B cell (primary cell): ENCODE measurements at places on chromosomes 13 and 19.

- DNase-seq = no peak
These were observed at the start of gene NTN5 for GRCh38 chr19:48672994-48673393. TSS of gene NTN5 (minus strand) at chr19:48673017. CDS start at chr19:48670986, 2,031 bp downstream.

GRCh38 chr13:45747071-45747470 is 45.0 kb downstream of the CBY2 start:
- DNase-seq = no peak

DNA sequence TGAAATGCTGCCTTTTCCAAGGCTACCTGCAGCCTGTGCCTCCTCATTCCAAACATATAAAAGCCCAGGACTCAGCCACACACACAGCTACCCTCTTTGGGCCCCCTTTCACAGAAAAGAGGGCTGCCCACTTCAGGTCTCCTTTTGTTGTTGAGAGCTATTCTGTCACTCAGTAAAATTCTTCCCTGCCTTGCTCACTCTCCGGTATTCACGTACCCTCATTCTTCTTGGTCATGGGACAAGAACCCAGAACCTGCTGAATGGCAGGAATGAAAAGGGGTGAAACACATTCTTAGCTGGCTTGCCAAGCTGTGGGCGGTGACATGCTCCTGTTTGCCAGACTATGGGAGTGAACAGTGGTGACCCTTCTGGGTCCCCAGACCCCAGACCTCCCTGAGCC is 338.0 kb upstream of the ATXN8OS start:
- DNase-seq = no peak

DNA sequence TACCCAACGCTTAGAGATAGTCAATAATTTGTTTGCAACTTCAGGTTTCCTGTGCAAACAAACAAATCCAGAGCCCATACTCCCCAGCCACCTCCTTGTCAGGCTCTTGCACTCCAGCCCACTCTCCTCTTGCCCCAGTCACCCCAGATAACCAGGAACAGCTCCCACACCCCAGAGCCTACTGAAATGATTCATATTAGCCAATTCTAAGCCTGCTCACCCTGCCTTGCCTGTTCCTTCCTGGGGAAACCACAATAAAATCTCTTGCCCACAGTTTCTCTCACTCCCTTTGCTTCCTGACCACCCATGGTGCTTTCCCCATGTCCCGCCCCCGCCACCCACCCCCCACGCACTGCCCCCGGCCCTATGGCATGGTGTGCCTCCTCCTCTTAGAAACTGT is 3.8 kb upstream of the ACTL9 start:
- no peak for DNase-seq

DNA sequence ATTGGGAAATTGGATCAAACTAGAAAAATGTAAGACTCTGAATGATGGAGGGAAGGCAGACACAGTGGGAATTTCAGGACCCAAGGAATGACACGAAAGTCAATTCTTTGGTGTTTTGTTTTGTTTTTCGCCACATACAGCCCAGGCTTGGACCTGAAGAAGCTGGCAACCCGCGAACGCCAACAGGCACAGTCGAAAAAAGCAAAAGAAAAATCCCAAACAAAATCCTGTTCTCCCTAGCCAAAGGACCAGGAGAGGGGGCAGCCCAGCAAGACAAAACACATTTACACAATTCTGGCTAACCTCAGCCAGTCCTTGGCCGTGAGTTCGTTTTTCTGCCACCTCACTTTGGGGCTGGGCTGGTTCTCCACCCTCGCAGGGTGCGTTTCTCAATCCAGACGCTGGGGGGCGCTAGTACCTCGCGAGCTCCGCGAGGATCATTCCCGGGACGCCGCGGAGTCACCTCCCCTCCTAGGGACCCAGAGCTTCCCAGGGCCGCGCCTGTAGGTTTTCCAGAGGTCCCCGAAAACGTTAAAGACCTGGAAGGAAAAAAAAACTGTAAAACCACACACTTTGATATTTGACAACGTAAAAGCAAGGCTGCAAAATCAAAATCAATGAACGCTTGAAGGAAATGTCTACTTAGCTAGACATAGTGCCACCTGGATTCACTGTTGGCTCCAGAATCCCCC is 34.9 kb upstream of the TPM4 start:
- DNase-seq = peak; percentile 80

- no peak for DNase-seq
These were observed 198.7 kb downstream of the KCTD12 start for GRCh38 chr13:76687467-76687866.

DNA sequence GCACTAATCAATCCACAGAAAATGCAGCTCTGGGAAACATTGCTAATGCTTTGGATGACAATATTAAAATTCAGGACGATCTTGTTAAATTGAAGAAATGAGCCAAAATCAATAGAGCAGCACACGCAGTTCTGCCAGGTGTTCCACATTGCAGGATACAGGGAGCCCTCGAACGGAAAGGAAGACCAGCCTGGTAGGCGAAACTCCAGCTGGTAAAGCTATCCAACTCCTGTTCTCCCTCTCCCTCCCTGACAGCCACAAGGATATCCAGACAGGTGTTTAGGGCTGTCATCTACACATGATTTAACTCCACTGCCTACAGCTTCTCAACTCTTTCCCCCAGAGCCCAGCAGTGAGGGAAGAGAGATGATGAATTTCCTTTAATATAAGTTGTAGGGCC is 67.7 kb downstream of the EPSTI1 start:
- DNase-seq = no peak

DNA sequence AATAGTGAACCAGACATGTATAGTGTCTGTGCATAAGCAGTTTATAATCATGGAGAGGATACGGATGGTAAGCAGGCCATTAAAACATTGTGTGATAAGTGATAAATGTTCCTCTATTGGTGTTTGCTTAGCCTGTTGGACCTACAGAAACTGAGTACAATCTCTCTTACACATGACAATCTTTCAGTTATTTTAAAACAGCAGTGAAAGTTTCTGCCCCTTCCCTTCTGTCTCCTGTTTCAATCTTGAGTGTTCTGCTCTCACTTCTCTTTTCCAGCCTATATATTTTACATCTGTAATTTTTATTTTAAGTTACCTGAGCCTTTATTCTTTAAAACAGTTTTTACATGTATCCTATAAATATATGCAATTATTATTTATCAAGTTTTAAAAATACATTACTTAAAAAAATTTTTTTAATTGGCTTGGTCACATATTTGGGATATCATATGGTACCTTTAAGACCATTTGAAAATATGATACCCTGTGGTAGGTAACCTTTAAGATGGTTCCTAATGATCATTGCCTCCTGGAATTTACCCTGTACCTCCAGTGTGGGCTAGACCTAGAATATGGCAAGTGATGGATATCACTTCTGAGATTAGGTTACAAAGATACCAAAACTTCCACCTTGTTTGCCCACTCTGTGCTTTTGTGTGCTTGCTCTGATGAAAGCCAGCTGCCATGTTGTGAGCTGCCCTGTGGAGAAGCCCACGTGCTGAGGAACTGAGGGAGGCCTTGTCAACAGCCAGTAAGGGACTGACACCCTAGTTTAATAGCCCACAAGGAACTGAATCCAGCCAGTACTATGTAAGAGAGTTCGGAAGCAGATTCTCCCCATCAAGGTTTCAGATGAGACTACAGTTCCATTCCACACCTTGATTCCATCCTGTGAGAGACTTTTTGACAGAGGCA is 99.3 kb downstream of the DHRS12 start:
- peak; percentile 11 for DNase-seq

DNA sequence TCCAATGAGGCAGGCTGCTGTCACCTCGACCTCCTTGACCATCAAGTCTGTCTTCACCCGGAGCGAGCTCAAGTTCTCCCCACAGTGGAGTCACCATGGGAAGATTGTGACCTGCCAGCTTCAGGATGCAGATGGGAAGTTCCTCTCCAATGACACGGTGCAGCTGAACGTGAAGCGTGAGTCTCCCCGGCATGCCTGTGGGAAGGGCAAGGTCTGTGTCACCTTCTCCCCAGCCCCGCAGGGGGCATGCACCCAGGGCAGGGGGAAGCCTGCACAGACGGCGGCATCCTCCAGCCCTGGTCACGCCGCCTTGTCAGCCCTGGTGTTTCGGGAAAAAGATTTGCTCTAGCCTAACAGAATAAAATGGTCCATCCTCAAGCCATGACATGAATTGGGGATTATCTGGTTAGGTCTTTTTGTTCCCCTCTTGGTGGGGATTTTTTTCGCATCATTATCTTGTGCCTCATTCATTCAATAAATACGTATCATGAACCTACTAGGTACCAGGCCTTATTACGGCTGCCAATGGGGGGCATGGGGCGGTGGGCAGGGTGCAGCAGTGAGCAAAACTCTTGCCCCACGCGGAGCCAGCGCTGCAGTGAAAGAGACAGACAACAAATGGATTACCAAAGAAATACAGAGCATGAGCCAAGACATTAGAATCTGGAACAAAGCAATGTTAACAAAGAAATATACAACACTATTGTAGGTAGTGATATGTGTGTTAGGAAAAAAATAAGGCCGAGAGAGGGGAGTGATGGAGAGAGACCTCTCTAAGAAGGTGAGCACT is 7.4 kb downstream of the CD22 start:
- DNase-seq = no peak

- DNase-seq = no peak
These were observed 25.8 kb downstream of the PNPLA6 start for GRCh38 chr19:7561325-7561724.

- peak; percentile 73 for DNase-seq
These were observed 638 bp downstream of the USPL1 start for GRCh38 chr13:30618186-30618929.

DNA sequence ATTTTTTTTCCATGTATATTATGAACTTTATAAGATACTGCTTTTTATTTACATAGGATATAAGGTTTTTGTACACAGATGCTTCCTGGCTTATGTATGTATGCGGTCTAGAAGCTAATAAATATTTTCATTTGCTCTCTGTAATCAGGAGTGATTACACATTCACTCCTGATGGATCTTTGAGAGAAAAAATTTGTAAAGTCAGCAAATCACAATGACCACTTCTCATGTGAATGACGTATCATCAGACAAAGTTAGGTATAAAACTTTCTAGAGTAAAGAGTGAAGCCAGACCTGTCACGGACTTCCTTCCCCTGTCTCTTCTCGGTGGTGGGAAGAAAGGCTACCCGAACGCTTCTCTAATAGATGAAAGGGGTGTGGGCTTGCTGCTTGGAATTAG is 31.1 kb downstream of the DPY19L3 start:
- no peak for DNase-seq

DNA sequence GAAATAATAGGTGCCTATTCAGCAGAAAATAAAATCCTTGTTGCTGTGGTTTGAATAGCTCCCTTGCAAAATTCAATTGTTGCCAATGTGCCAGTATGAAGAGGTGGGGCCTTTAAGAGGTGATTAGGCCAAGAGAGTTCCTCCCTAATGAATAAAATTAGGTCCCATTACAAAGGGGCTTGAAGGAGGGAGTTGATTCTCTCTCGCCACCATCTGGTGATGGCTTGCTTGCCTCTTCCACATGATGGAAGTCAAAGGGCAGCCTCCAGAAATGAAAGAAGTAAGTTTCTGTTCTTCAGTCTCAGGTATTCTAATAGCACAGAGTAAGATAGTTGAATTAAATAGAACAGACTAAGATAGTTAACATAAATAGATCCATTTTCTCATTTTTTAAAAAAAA is 3.0 kb upstream of the EEF1AKMT1 start:
- no peak for DNase-seq

- peak; percentile 73 for DNase-seq
These were observed 9.7 kb upstream of the ARHGAP45 start for GRCh38 chr19:1057176-1057855.

DNA sequence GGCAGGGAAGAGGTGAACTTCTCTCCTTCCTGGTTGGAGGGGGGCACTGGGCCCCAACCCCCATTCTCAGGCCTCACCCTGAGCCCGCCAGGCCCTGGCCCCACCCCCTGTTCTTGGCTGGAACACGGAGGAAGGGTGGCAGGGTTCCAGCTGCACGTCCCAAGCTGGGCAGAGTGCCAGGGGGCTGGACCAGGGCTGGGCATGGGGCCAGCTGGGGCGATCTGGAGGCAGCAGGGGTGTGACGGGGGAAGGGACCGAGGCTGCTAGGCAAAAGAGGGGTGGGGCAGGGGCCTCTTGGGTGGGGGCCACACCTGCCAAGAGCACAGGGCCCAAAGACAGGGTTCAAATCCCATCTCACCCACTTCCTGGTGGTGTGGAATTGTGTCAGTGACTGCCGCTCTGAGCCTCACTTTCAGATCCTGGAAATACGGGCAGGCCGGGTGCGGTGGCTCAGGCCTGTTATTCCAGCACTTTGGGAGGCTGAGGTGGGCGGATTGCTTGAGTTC is 2.2 kb downstream of the HIF3A start:
- no peak for DNase-seq

DNA sequence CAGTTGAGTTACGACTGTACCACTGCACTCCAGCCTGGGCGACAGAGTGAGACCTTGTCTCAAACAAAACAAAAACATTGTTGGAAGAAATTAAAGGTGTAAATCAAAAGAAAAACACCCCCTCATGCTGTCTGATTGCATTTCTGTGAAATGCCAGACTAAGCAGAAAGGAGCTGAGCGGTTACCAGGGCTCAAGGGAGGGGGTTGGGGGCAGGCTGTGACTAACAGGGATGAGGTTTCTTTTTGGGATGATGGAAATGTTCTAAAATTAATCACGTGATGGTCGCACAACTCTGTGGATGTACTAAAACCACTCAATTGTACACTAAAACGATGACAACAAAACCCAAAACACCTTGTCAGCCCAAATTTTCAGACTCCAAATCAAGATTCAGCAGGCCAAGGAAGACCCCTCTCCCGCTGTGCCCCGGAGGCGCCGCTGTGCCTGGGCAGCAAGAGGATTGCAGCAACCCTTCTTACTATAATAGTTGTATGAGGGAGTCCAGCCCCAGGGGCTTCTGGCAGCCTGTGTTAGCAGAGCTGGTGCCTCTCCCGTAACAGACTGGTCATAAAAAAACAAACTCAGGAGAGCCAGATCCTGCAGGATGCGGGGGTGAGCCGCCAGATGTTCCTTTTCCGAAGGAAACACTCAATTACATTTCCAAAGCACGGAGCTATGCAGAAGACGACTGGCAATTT is 20.9 kb downstream of the CAPS start:
- no peak for DNase-seq

DNA sequence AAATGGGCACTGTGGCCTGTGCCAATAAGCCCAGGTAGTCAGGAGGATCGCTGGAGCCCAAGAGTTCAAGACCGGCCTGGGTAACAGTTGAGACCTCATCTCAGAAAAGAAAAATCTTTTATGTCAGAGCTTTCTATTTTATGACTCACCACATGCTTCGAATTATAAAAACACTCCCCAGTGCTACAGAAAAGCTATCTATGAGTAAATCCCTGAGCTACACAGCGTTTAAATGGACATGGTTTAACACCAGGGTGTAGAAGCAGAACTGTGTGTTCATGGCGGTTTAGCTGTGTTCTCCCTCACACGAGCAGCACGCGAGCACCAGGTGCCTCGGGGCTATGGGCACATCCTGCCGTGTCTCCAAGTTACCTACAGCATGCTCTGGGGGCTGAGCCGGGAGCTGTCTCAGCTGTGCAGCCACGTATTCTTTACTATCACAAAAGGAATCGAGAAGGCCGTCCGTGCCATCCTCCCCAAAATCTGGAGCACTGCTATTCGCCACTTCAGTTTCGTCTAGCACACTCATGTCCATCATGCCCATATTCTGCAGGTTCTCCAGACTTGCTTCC is 6.7 kb downstream of the SAFB2 start:
- DNase-seq = no peak

GRCh38 chr19:34235425-34235940 is 18.9 kb upstream of the GARRE1 start:
- DNase-seq = no peak
